ENCODE measurements at places on chromosomes 2 and 18.

GRCh38 chr2:113180131-113180946, 6.6 kb downstream of the PSD4 start:
- no peak for DNase-seq

DNA sequence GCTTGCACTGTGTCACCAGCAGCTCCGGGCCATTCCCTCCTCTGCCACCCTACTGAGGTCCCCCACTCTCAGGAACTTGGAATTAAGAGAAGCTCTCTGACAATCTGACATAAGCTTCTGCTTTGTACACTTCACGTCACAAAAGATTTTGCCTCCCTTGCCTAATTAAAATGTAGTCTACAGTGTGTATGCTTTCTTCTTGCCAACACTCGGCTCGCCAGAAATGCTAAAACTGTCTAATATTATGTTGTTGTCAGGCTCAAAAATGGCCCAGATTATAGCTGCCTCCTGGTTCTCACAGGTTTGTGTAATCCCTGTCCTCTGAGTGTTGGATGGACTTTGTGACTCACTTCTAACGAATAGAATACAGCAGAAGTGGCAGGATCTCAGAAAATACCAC, 474.7 kb downstream of the MBD2 start:
- no peak for DNase-seq

- peak; percentile 70 for DNase-seq
Observed at GRCh38 chr18:22169011-22169888, at the start of gene GATA6. GATA6 (plus strand) TSS chr18:22169589; CDS start chr18:22171145, 1,556 bp downstream.

- no peak for DNase-seq
Observed at GRCh38 chr18:10526561-10526949, 728 bp downstream of the NAPG start.

DNA sequence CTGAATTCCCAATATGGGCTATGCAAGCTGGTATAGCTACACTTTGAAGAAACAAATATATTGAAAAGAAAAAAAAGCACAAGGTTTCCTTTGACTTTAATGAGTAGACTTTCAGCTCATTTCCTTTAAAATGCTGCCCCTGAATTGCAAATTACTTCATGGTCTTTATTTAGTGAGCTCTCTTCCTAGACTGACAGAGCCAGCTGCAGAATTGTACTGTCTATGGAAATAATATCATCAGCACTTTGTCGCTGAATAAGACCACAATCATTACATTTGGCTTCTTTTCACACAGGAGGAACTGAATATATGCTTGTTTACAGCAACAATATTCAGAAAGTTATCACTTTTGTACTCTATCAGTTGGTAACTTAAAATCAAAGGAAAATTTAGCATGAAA, 41.7 kb downstream of the ARL5A start:
- no peak for DNase-seq

DNA sequence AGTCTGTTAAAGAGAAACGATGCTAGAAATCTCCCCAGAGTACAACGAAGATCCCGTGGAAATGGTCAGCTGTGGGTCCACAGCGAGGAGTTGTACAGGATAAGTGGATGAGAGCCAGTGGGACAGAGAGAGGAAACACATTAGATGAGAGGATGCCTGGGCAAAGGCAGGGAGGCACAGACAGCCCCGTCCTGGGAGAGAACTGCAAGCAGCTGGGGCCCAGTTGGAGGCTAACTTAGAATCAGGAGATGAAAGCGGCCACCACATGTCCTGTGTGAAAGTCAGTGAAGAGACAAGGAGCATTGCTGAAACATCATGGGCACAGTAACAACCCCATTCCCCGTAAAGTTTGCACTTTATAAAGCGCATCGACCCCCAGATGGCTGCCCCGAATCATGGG, 157.5 kb downstream of the RAPGEF4 start:
- DNase-seq, result no peak

DNA sequence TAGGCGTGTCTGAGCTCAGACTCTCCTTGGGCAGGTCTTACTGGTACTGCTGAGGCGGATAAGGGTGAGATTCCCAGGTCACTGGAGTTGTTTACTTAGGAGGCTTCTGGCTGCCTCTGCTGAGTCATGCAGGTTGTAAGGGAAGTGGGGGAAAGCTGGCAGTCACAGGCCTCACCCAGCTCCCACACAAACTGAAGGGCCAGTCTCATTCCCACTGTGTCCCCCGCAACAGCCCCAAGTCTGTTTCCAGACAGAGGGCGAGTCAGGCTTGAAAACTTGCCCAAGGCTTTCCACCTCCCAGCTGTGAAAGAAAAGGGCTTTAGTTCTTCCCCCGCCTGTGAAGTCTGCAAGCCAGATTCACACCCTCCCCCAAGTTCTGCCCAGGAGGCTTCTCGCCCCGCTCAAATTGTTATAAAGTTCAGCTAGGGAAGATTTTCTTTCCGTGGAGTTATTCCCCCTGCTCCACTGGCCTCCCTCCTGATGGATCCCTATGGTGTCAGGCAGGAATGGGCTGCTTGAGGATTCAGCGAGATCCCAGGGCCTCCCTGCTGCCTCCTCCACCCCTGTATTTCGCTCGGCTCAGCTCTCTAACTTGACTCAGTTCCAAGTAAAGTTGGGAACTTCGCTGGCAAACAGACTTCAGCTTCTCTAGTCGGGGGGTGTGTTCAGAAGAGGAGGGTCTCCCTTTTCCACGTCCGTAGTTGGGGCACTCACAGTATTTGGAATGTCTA, 248.6 kb downstream of the NR4A2 start:
- DNase-seq, result no peak

GRCh38 chr2:9664365-9664764, 33.6 kb upstream of the YWHAQ start:
- DNase-seq, result no peak

GRCh38 chr2:43344868-43345373, 118.5 kb upstream of the ZFP36L2 start:
- DNase-seq, result no peak

DNA sequence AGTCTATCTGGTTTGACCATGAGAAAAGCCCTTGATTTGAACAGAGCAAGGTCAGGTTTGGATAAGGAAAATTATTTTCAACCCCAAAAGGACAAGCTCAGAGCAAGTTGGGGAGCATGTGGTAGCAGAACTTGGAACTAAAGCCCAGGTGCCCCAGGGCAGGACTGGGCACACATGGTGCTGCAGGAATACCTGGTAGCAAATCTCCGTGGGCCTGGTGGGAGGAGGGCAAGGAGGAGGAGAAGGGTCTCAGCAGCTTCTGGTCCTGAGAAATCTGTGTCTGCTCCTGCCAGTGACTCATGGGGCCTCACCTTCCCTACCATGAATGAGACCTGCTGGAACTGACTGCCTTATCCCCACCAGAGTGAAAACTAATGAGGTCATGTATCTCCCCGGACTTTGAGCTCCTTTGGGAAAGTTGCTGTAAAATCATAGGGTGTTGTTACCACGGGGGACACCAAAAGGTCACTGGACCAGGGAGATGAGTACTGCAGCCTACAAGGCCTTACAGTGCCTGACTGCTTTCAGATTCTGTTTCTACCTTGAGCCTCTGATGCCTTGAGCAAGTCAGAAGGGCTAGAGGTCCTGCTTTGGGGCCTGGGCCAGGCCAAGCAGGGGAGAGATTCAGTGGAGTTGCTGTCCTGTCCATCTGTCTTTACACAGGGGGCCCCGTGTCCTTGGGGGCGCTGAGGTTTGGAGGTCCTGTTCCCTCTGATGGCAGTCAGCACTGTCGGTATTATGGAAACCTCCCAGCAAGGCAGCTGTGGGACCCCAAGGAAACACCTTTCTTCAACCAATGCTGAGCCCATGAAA, 304.0 kb downstream of the MYCN start:
- no peak for DNase-seq

GRCh38 chr2:3272761-3273160, 104.9 kb downstream of the EIPR1 start:
- no peak for DNase-seq

DNA sequence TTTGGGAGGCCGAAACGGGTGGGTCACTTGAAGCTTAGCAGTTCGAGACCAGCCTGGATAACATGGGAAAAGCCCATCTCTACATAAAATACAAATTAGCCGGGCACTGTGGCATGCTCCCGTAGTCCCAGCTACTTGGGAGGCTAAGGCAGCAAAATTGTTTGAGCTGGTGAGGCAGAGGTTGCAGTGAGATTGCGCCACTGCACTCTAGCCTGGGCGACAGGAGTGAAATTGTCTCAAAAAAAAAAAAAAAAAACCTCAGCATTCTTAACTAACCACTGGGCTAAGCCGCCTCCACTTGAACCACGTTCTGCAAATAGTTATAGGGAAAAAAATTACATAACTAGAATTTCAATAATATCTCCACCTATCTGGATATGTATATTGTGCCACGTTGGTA, 2.3 kb downstream of the FOXI3 start:
- DNase-seq, result no peak

GRCh38 chr2:83238111-83238510, 1221.0 kb downstream of the SUCLG1 start:
- no peak for DNase-seq

DNA sequence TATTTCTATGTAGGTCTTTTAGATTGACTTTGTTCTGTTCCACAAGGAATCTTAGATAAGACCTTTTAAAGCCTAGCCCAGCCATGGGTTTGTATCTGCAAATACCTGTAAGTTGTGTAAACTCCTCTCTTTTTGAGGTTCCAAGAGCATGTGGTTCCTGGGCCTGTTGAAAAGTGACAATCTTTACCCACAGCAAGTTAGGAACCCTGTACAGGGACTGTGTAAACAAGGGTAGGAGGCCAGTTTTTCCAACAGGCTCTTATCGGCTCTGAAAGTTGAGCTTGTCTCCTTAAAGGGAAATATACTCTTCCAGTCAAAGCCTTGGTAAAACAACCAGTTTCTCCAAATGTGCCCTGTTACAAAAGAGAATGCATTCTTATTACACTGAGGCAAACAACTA, 15.3 kb upstream of the ASXL3 start:
- DNase-seq, result no peak

DNA sequence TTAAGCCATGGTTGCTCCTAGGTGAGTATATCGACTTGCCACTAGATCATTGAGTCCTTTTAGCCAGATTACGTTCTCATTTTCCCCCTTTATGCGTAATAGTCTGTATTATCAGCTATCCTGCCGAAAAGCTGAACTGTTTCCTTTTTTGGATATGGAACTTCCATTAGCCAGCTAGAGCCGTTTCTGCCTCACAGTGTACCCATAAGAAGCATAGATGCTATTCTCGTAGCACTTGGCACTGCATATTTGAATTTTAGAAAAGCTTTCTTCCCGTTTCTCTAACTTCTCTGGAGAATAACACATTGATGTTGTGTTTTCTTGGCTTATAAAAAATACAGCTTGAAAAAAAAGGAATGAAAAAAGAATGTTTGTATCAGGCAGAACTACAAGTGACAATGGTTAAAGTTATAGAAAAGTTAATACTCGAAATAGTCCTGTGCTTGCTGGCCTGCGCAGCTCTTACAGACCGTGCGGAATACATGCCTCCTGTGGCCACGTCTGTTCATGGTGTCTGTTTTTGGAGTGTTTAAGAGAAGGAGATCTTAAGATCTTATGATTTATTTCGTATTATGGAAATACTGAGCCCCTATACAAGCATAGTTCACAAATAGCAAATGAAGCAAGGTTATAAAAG, 710 bp downstream of the DUSP19 start:
- DNase-seq, result no peak

DNA sequence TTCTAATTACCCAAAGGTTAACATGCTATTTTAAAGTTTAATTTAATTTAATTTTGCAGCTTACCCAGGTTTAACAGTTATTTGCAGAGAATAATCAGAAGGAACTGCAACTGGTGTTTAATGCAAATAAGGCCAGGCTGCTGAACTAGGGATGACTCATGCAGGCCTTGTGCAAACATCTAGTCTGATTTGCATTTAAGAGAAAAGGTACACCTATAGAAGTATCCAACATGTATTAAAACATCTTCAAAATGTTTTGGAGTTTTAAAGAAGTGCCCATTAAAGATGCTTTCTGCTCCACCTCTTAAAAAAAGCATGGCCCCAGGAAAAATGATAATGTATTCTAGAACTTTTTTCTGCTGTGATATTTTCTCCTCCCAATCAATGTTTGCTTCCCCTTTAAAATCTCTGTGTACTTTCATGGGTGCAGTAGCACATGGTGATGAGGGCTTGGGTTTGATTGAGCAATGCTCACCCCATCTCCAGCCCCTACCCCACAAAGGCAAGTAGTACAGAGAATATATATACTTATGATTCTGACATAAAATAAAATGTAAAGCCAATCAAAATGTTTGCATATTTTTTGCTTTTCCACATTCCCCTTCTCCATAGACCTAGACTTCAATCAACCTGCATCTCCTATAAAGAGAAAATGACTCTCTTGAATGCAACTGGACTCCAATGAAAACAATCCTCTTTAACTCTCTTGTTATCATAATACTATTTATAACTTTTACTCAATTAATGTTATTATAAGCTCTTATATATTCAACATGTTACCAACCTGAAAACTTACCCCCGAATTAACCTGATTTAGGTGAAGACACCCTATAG, 54.1 kb downstream of the ATP8B1 start:
- DNase-seq, result no peak

DNA sequence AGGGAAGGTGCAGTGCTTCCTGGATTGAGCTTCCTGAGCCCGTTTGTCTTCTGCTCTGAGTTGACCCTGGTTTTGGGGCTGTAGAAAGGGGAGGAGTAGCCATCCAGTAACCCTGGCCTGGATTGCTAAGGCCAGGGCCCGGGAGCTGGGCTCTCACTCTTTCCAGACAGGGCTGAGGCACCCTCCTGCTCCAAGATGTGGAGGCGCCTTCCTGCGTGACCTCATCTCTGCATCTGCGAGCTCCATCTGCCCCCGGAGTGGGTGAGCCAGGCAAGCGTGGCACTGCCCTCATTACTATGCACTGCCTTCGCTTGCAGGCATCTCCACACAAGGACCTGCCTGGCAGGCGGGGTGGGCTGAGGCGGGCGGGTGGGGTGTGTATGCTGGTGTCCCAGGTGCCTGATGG, 58.0 kb downstream of the RAB31 start:
- DNase-seq, result no peak

GRCh38 chr2:46569766-46570165, 90.4 kb downstream of the TMEM247 start:
- no peak for DNase-seq

DNA sequence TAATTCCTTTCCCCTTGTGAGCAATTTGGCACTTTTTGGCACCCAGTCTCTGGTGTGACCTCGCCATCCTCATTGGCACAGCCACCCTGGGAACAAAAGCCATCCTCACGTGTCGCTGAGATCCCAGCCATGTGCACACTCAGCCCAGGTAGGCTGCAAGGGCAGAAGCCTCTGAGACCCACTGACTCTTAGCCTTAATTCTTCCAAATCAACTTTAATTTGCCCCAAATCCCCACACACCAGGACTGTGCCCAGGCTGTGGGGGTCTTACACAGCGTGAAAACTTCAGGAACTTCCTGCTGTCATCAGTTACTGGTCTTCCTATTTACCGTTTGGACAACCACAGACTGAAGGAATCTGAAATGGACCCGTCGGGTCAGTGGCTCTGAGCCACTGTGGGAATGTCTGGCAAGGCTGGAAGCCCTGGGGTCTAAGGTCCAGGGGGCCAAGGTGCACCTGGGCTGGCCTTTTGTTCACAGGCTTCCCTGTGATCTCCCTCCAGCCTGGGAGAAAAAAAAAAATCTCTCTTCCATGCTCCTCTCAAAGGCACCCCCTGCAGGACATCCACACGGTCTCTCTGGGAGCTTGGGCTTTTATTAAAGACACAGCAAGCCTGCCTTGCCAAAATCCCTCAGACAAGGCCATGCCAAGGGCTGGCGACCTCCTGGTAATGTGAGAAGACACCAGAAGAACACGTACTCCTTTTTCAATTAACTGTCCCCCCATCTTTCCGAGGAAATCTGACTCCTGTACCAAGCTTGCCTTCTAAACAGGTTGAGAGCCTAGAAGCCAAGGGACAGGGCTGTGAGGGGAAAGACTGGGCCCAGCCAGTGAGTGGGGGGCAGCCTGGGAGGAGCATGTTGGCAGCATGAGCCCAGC, 42.1 kb upstream of the LAPTM4A start:
- peak; percentile 38 for DNase-seq

- no peak for DNase-seq
Observed at GRCh38 chr2:225041207-225041850, 939 bp downstream of the DOCK10 start.
